ENCODE measurements at places on chromosomes 1 and 21.

- no peak for DNase-seq
Measured at GRCh38 chr21:42304556-42305454, 10.4 kb downstream of the TFF3 start.

DNA sequence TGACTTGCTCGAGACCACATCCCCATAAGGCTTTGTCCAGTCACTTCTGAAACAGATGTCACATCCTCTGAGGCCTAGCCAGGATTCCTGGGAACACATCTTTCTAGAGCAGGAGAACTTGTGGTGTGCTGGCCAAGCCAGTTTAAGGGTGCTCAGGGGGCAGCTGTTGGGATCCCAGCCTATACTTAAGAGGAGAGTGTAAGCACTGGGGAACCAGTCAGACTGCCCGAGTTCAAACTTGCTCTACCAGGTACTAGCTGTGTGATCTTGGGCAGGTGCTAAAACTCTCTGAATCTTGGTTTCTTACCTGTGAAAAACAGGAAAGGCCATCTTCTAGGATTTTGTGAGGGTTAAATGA lies 15.6 kb upstream of the LY9 start:
- no peak for DNase-seq

- DNase-seq, result no peak
Measured at GRCh38 chr1:94702442-94702815, 117.7 kb upstream of the SLC44A3 start.

DNA sequence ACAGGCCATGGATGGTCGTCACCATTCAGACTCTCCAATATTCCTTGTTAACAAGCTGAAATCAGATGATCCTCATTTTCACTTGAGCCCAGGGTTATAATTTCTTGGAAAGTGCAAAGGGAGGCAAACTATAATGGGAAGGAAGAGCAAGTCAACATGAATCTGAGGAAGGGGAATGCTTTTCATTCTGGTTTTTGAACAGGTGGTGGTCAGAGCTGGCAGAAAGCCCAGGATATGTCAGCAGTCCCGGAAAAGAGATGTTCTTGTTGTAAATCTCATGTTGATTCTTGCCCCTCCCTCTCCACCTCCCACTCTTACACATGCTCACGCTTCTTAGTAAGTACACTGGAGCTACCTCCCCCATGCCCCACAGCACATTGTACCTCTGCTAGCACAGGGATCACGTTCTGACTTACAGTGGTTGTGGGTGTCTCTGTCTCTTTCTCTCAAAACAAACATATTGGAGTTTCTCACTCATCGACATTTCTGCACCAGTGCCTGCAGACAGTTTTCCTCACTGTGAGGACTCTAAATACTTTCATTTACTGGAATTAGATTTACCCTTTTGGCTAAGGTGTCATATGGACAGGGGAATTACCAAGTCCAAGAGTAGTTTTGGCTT lies 77.6 kb downstream of the XCL2 start:
- DNase-seq, result no peak

DNA sequence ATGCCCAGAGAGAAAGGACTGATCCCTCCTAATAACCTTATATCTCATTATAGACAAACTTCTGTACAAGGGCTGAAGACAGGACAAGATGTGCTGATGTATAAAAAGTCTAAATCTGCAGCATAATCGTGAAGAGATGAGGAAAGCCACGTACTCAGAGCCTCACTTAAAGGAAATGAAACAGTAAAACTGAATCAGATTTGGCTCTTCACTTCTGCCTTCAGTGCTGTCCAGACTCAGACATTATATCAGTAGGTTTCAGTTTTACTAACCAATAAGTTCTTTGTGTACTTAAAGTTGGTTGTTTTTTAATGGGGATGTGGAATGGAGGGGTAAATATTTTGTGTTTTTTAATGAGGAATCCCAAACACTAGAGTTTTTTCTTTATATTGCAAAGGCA lies 45.3 kb upstream of the RGS1 start:
- no peak for DNase-seq

DNA sequence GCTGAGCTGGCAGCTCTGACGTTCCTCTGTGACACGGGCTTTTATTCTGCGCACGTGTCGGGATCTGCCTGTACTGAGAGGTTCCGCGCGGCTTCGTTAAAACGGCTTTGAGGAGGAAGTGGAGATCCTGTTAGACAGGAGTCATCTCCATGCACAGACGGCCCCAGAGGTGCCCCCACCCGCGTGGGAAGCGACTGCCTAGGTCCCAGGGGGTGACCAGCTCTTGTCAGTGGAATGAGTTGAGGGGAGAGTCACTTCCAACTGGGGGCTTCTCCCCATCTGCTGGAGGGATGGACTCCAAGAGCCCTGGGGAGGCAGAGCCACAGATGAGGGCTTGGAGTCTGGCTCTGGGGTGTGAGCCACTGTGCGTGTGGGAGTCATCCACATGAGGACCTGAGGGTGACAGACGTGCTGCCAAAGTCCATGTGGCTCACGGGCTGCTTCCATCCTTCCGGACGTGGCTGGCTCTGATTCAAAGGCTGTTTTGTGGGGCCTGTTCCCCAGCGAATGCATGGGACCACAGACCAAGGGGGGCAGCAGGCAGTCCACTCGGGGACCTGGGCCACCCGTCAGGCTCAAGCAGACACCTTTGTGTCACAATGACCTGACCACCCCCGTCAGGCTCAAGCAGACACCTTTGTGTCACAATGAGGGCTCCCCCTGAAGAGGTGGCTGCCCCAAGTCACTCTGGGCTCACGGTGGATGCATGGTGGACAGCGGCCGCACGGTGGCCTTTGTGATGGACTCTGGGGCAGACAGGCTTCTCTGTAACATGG lies 26.8 kb downstream of the PTTG1IP start:
- DNase-seq, result peak; percentile 9

DNA sequence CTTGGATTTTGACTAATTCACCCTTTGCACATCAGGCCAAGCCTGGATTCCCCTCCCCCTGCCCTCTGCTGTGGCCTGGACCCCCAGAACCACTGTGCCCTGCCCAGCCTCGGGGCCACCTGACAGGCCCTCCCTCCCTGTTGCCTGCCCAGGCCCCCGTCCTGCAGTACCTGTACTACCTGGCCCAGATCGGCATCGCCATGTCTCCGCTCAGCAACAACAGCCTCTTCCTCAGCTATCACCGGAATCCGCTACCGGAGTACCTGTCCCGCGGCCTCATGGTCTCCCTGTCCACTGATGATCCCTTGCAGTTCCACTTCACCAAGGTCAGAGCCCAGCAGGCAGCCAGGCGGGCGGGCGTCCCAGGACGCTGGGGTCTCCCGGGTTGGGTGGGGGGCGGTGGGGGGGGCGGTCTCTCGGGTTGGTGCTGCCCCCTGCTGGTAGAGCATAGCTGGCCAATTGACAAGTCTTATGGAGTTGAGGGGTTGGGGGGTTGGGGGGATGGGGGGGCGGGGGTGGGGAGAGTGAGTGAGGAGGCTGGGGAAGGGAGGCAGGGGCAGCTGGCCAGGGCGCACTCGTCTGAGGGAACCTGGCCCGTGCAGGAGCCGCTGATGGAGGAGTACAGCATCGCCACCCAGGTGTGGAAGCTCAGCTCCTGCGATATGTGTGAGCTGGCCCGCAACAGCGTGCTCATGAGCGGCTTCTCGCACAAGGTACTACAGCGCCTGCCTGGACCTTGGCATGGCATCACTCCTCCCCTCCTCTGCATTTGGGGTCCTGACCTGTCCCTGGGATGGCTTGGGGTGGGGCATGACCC lies 10.7 kb downstream of the AMPD2 start:
- no peak for DNase-seq

DNA sequence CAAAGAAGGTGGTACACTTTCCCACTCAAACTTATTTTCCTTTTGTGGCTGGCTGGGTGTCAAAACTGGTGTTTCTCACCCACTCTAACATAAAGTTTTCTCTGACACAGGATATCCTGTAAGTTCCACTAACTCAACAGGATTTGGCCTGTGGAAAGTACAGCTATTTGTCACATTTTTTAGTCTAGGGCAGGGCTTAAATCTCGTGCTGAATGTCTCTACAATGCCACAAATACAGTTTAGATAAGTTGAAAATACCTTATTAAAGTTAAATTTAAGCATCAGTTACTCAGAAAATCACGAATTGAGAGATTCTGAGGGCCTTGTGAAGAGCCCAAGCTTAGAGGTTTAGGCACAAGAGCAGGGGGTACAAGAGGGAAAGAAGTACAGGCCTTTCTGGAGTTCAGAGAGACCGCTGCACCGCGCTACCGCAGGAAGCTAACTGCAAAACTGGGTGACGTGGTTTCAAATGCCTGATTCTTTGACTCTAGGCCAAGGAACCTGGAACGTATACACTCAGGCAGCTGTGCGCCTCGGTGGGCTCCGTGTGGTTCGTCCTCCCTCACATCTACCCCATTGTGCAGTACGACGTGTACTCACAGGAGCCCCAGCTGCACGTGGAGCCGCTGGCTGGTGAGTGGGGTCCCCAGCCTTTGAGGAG lies 23.4 kb upstream of the PWP2 start:
- peak; percentile 9 for DNase-seq

- no peak for DNase-seq
Measured at GRCh38 chr1:113870778-113871177, 734 bp downstream of the PTPN22 start.
